Stimulated activated CD4-positive, alpha-beta T cell treated with anti-CD3 and anti-CD28 coated beads, TNF-alpha, amount 100 ng/mL, for 48 hours (primary cell): ENCODE measurements at places on chromosomes 6 and 20.

GRCh38 chr6:37004044-37004980 is 1.1 kb upstream of the FGD2 start:
- DNase-seq: no peak

DNA sequence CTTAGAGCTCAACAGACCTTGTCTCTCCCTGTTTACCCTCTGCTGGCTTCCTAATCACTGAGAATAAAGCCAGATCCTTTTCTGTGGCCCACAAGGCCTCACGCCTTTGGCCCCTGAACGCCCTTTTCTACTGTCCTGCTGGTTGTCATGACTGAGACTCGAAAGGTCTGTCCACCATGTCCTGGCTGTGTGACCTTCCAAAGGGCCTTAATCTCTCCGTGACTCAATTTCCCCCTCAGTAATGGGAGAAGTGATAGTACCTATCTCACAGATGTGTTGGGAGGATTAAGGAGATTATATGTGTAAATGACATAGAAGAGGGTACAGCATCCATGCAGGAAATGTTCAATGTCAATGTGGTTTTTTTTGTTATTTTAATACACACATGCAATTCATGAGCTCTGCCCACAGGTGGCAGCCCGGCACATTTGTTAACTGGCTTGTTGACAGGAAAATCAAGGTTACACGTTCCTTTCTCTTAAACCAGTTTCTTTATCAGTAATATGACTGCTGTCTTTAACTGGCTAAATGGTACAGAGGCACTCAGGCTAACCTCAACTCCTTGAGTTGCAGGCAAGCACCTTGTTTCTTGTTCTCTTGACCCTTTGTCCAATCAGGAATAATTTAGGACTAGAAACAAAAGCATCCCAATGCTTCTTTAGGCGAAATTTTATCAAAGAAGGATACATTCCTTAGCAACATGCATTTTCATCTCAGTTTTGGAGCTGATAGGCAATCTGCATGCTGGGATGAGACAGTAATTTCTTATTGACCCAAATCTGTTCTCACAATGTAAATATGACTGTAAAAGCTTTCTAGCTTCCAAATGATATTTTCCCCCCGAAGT is 16.6 kb downstream of the SLC22A1 start:
- peak; percentile 47 for DNase-seq

DNA sequence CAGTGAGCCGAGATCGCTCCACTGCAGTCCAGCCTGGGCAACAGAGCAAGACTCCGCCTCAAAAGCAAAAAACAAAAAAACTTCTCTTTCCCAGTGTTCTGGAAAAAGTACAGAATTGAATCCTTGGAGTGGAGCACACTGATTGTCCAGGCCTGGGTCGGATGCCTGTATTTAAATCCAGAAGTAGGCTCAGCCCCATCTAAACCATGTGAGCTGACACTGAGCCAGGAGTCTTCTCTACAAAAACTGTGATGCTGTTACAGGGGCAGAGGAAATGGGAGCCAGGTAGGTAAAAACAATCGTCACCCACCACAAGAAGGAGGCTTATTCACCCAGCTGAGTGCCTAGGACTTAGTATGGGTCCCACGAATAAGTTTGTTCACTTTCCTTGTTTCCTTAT is 43.0 kb upstream of the PTPN1 start:
- DNase-seq: no peak

DNA sequence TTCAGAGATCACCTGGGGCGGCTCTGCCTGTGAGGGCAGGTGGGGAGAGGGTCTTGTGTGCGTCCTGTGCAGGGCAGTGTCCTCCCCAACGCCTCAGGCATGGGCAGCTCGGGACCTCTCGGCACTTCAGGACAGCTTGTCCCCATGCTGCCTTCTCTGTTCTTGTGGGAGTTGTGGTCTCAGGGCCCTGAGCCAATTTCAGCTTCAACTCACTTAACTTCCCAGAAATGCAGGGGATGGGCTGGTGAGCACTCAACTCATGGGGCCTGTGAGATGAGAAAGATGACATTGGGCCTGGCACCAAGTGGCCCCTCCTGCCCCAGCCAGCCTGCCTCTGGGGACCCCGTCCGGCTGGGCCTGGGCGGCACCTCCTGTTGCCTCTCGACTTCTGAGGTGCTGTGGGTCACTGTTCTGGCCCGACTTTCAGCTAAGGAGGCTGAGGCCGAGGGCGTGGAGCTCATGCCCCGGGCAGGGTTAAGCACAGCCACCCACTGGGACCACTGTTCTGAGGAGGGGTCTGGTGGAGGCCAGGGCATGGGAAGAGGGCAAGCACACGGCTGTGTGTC is 6.7 kb downstream of the RGS19 start:
- no peak for DNase-seq

DNA sequence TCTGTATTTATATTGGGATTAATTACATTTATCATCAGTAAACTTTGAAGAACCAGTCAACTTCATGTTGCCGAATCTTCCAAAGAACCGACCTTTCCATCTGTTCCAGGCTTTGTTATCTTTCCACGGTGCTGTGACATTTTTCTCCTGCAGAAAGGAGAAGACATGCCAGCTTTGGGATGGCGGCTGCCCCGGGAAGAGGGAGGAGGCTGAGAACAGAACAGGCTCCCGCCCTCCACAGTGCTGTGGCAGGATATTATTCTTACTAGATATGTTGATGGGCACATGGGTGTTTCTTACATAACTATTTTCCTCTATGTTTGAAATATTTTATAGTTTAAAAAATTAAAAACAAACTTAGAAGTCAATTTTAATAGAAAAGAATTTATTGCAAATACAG is 44.9 kb downstream of the GINS1 start:
- no peak for DNase-seq

GRCh38 chr6:152474354-152474753 is 162.8 kb downstream of the SYNE1 start:
- DNase-seq: no peak

DNA sequence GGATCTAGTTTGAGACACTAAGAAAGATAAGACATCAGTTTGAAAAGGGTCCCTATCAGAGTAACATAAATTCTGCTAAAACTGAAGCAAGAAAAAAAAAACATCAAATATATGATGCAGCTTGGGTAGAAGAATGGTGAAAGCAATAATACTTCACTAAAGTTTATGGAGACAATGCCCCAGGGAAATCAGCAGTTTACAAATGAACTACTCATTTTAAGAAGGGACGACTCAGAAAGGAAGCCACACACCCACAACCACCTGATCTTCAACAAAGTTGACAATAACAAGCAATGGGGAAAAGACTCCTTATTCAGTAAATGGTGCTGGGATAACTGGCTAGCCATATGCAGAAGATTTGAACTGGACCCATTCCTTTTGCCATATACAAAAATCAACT is 143.5 kb downstream of the TPBG start:
- no peak for DNase-seq

DNA sequence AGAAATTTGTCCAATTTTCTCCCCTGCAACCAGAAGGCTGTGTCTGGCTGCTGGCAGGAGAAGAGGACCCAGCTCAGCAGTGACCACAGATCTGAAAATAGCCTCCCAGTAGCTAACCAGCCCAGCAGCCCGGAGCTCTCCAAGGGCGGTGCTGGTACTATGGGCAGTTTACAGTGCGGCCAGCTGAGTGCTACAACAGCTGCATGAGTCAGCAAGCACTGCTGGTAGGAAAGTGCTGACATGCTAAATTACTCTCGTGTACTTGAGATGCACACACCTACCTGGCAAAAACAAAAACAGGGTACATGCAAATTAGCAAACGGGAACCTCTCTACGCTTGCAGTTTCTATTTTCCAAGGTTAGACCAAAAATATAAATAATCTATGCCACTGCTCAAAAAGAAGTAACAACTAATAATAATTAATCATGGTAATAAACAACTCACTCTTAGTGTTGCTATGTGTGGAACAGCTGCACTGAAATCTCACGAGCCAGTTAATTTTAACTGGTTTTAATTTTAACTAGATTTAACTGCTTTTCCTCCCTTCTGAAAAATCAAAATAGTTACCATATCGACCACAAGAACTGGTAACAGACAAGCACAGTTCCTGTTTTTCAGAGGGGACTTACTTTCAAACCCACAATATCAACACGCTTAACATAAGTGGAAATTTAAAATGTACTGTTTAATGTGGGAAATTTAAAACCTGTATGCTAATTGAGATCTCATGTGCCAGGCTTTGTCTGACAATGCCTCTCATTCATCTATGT is 10.8 kb downstream of the BACH2 start:
- DNase-seq: no peak

DNA sequence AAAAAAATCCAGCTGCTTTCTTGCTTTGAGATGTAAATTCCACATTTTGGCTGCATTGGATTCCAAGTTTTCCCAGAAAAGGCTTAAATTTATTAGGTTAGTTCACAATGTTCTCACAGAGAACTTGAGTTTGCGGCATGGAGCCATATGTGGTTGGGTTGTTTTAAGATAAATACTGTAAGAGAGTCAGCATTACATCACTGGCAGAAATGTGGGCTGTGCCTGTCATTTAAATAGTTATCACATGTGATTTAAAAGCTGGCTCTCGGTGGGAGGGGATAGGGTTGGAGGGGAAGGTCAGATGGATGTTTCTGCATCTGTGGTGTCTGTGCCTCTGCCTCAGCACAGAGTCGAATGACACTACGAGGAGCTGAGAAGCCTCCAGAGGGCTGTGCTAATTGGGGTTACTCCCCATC is 73.8 kb upstream of the SCP2D1 start:
- no peak for DNase-seq

DNA sequence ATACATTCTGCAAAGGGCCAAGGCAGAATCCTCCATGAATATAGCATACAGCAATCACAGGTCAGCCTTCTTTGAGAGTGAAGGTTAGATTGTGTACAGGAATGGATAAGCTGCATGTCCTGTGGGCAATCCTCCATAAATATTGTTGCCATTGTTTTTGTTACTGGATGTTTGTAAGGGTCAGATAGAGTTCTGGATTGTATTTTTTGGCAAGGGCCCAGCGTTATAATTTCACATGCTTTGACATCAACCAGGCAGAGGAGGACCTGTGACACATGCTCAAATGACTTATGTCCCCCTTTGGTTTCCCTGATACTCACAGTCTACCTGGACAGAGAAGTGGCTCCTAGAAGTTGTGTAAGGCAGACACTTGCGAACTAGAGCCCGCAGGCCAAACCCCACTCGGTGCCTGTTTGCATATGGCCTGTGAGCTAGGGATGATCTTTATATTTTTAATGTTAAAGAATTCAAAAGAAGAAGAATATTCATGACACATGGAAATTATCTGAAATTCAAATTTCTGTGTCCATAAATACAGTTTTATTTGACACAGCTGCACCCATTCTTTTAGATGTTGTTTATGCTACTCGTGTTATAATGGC is 5.4 kb downstream of the LY86 start:
- DNase-seq: no peak

- DNase-seq: no peak
Measured at GRCh38 chr6:56282391-56282790, 35.0 kb upstream of the COL21A1 start.

DNA sequence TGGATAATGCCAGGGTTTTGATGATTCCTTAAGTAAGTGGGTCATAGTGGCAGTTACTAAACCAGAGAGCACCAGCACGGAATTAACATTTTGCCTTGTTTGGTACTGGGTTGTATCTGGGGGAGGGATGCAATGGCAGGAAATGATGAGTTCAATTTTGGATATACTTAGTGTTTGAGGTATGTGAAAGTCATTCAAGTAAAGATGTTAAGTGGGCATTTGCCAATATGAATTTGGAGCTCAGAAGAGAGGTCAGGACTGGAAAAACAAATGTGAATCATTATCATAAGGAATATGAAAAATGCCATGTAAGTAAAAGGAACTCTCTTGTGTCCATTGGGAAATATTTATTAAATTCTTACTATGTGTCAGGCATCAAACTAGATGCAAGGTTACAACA is 6.2 kb downstream of the PXT1 start:
- DNase-seq: no peak

- DNase-seq: no peak
Measured at GRCh38 chr6:30913721-30914075, 340 bp upstream of the VARS2 start.

DNA sequence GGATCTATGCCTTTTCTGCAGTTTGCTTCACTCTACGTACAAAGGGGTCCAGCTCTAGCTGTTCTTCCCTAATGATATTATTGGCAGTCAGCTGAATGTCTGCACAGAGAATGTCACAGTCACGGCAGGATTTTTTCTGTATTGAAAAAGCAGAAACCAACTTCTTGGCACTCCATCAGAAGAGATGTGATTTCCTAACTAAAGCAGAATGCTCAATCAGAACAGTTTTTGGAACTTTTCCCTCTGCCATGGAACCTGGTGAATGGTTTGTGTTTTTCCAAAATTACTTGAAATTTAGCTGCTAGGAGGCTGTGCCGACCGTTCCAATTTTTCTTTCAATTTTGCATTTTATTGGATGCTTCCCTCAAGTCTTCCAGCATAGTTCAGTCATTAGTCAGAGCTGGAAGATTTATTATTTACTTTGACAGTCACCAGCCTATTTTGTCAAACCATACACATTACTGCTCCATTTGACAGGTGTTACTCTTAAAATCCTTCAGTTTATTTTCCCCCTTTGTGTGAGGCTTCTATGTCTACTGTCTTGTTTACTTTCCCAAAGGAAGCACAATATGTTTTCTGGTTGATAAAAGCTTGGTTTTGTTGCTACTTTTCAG is 259.6 kb upstream of the EPHA7 start:
- no peak for DNase-seq

DNA sequence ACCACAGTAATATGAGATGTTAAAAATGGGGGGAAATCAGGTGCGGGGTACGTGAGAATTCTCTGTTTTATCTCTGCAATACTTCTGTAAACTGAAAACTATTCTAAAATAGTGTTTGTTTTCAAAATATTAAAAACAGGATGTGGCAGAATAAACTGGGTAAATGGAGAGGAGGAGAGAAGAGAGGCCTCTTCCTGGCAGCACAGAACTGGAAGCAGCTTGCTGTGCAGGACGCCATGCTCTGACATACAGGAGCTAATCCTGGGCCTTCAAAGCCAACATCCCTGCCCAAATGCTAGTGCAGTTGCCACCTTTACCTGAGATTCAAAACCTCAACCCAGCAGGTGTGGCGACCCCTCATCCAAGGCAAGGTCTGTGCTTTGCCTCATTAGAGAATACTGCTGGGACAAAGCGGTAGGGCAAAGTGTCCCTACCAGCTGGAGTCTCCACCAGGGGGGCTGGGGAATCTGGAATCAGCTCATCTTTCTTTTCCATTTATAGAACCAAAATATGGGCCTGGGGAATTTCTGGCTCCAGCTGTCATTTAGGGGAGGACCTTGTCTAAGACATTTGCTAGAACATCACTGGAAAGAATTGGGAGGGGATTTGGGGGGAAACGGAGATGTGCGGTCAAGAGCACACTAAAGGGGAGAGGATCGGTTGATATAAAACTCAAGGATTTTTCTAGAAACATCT is 67.3 kb downstream of the SCML4 start:
- DNase-seq: no peak

GRCh38 chr20:6855796-6856195 is 88.3 kb downstream of the BMP2 start:
- DNase-seq: no peak

GRCh38 chr20:37681384-37682112 is 12.3 kb upstream of the CTNNBL1 start:
- DNase-seq: no peak

DNA sequence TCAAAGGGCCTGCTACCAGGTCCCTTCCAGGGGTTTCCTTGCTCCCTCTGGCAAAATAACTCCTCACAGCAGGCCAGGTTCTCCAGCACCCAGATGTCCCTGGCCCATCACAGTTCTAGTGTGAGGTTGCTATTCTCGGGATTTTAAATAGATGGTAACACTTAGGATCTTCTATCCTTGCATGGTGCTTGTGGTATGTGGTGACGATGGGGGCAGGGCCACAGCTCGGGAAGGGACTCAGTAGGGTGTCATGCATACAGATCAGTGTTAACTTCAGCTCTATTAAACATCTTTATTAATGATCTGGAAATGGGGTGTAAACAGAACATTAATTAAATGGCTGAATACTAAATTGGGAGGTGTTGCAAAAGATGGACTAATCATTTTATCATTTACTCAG is 323.8 kb downstream of the QKI start:
- DNase-seq: no peak
